ENCODE measurements at places on chromosomes 6 and 20. TPM values are rescaled to one million over a fixed set of nuclear protein-coding genes. Genes with fewer than 3 reads are reported as not detected.

DNA sequence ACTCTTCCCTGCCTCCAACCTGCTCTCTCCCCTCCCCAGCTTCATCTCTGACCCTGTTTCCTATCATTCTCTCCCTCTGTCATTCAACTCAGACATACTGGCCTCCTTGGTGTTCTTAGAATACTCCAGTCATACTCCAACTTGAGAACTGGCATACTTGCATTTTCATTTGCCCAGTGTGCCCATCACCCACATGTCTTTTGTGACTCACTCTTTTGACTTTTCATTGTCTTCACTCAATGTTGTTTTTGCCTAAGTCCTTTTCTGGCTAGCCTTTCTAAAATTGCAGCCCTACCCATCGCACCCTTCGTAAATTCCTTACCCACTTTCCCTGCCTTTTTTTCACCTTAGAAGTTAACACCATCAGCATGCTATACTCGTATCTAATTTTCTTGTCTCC is 77.0 kb upstream of the CD2AP start:
- no peak for DNase-seq

GRCh38 chr20:31918466-31919105 is 33.3 kb downstream of the PDRG1 start:
- no peak for DNase-seq

DNA sequence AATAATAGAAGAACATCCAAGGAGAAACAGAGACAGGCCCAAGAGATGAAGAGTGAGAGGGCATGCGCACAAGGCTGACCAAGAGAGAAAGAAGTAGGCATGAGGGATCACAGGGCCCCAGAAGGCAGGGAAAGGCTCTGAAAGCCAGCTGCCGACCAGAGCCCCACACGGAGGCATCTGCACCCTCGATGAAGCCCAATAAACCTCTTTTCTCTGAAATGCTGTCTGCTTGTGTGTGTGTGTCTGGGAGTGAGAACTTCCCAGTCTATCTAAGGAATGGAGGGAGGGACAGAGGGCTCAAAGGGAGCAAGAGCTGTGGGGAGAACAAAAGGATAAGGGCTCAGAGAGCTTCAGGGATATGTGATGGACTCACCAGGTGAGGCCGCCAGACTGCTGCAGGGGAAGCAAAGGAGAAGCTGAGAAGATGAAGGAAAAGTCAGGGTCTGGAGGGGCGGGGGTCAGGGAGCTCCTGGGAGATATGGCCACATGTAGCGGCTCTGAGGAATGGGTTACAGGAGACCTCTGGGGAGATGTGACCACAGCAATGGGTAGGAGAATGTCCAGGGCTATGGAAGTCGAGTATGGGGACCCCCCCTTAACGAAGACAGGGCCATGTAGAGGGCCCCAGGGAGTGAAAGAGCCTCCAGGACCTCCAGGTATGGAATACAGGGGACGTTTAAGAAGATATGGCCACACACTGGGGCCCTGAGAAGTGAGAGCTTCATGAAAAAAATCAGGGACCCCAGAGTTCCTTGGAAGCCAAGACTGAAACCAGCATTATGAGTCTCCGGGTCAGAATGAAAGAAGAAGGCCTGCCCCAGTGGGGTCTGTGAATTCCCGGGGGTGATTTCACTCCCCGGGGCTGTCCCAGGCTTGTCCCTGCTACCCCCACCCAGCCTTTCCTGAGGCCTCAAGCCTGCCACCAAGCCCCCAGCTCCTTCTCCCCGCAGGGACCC is 981 bp upstream of the TNF start:
- DNase-seq, result peak; percentile 73

The ALDH5A1 gene
- total RNA-seq, result 1.5 TPM

The KIFC1 gene
- total RNA-seq, result 101 TPM

The FAM83D gene
- 82.9 TPM for total RNA-seq

The HLA-DRB1 gene
- total RNA-seq, result not detected
